Esophagus squamous epithelium (tissue), 5 donors: ENCODE measurements at places on chromosomes 11 and 22. TPM values are rescaled to one million over a fixed set of nuclear protein-coding genes. Genes with fewer than 3 reads are reported as not detected.
A peak's percentile ranks its signal among the peaks of the same experiment; 100 is the strongest.

DNA sequence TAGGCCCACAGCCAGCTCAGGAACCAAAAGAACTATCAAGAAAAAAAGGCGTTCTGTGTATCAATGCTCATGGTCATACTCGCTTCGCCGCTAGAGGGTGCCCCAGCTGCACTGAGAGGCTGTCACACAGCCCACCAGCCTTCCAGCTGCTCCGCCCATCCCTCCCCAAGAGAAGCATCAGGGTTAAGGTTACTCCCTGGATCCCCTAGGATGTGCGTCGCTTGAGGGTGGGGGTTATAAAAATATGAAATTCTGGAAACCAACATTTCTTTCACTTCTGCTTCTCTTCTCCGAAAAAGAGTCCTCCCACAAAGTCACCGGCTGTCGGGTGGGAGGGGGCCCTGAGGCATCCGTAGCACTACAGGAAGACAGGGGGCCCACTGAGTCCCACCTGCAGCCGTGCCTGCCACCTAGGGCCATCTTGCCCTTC, 1.7 kb downstream of the CBX6 start:
- DNase-seq, result no peak

DNA sequence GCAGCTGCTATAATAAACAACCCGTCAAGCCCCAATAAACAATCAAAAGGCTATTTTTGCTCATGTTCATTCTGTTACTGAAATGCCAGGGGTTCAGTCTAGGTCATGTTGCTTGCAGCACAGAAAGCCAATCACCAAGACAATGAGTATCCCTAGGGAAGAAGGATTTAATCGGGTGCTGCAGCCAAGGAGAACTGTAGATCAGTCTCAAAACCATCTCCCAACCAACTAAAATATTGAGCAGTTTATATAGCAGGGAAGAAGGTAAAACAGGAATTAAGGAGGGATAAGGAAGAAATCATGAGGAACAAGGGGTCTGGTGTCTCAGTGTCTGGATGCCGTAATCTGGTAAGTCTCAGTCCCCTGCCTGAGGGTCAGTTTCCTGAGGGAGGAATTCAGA, 169.5 kb downstream of the BLID start:
- DNase-seq, result no peak

- DNase-seq, result no peak
Observed at GRCh38 chr11:60910711-60911380, 3.1 kb upstream of the TMEM109 start.

DNA sequence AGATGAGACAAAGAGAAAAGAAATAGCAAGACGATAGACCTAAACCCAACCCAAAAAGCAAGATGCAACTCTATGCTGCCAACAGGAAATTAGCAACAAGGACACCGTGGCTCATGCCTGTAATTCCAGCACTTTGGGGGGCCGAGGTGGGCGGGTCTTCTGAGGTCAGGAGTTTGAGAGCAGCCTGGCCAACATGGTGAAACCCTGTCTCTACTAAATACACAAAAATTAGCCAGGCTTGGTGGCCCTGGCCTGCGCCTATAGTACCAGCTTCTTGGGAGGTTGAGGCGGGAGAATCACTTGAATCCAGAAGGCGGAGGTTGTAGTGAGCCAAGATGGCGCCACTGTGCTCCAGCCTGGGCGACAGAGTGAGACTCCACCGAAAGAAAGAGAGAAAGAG, 24.3 kb upstream of the IL10RA start:
- no peak for DNase-seq

NFRKB gene
- total RNA-seq, result 18.2 TPM

OR51B2 gene
- total RNA-seq, result not detected

DNA sequence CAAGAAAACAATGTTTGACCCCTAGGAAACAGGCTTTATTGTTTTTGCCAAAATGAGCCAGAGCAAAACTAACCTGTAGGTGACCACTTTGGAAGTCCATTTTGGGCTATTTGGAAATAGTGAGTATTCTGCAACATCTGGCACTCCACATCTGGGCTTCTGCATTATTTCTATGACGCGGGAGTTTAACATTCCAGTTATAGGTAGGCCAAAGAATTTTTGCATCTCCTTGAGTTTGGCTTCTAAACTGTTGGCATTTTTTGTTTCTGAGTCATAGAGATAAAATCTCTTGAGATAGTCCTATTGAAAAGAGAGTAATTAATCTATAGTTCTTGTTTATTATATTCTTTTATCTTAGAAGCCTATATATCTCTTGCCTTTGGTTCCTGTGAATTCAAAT, 2.9 kb downstream of the MMP7 start:
- DNase-seq, result no peak

DNA sequence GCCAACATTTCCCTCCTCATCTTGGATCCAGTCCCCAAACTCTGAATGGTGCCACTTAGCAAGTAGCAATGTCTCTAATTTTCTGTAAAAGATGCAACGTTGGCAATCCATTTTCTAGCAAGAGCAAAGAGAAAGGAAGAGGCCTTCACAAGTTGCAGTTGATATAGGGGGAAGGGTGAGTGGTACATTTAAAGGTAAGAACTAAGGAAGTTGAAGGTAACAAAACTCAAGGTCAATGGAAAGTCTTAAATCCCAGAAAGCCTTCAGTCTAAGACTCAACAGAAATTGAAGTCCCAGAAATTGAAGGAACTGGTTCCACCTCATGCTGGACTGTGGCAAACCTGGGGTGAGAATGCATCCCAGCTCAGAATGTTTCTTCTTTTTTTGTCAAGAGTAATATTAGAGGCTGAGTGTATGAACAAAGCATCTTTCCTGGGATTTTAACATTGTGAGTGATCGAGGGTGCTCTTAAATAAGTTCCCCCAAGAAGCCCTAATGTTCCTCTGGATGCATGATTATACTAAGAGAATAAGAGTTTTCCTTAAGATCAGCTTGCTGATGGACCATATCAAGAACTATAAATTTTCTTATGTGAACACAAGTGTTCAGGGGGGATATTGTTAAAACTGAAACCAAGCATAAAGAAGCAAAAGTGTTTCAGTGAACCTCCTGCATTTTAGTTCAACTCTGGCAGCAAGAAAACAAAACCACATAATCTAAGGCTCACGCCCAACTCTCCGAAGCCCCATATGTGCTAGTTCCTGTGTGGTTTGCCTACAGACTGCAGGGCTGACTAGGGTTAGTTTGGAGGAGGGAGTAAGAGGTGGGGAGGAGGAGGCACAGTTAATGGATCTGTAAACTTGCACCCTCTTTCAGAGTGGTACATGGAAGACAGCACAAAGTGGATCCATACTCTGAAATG, at the start of gene GRAP2:
Gene GRAP2 (plus strand): TSS at position 779 of the 922 bp plus-strand sequence. CDS start 46,023 bp downstream, outside the sequence.
- no peak for DNase-seq

HTR3B gene
- total RNA-seq, result 0.64 TPM

- no peak for DNase-seq
Observed at GRCh38 chr22:41308054-41308453, 6.7 kb downstream of the ZC3H7B start.

KCNJ4 gene
- total RNA-seq, result not detected

GRCh38 chr22:35546886-35547285, 6.3 kb downstream of the RASD2 start:
- DNase-seq, result no peak

DNA sequence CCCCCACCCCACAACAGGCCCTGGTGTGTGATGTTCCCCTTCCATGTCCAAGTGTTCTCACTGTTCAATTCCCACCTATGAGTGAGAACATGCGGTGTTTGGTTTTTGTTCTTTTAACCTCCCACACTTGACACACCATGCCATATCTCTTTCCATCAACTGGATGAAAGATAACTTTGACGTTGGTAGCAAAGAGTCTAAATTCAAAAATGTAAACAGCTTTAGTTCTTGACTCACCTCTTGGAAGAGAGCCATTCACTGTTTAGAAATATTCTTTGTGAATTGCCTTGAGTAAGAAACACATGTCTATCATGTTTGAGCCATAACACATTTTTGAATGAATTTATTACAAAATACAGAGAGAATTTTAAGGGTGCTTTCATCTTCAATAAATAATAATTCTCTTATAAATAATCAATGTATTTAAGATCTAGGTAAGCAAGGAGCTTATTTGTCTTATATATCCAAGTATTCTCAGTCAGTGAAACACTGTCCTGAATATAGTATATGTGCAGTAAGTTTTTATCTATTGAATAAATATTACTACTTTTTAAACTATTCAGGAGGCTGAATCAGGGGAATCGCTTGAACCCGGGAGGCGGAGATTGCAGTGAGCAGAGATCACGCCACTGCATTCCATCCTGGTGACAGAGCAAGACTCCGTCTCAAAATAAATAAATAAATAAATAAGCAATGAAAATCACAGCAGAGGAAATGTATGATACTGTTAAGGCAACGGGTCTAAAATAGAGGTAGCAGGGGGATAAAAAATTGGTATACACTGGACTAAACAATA, 6.7 kb downstream of the CARD18 start:
- no peak for DNase-seq

GRCh38 chr11:73760679-73761402, at the start of gene RAB6A:
Gene RAB6A (minus strand): TSS chr11:73761074. CDS start chr11:73760635, 439 bp downstream.
- peak; percentile 98 for DNase-seq

MS4A7 gene
- total RNA-seq, result 16.2 TPM

FGF4 gene
- total RNA-seq, result not detected

DEUP1 gene
- not detected for total RNA-seq

DNA sequence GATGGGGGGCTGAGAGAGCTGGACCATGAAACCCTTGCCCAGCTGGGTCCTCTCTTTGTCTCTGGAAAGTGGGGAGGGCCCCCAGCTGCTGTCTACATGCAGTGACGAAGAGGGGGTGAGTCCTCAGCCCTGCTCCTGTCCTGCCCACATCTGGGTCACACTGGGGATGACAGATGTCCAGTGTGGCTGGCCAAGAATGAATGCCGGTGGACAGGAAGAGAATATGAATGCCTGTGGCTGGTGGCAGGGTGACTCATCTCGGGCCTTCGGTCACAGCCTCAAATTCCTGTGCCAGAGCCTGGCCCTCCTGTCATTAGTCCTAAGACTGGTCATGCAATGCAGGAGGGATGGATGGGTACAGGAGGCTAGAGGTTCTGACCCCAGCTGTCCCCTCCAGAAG, 2.2 kb upstream of the PNPLA3 start:
- DNase-seq, result no peak

NRGN gene
- total RNA-seq, result 5.0 TPM

DNA sequence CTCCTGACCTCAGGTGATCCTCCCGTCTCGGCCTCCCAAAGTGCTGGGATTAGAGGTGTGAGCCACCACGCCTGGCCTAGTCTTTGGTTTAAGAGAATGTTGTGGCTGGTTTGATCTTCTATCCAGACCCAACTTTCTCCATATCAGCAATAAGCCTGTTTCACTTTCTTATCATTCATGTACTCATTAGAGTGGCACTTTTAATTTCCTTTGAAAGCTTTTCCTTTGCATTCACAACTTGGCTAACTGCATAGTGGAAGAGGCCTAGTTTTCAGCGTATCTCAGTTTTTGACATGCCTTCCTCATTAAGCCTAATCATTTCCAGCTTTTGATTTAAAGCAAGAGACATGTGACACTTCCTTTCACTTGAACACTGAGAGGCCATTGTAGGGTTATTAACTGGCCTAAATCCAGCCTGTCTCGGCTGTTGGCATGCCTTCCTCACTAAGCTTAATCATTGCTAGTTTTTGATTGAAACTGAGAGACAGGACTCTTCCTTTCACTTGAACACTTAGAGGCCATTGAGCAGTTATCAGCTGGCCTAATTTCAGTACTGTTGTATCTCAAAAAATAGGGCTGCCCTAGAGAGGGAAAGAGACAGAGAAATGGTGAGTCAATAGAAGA, 13.1 kb upstream of the RPL3 start:
- no peak for DNase-seq

DNA sequence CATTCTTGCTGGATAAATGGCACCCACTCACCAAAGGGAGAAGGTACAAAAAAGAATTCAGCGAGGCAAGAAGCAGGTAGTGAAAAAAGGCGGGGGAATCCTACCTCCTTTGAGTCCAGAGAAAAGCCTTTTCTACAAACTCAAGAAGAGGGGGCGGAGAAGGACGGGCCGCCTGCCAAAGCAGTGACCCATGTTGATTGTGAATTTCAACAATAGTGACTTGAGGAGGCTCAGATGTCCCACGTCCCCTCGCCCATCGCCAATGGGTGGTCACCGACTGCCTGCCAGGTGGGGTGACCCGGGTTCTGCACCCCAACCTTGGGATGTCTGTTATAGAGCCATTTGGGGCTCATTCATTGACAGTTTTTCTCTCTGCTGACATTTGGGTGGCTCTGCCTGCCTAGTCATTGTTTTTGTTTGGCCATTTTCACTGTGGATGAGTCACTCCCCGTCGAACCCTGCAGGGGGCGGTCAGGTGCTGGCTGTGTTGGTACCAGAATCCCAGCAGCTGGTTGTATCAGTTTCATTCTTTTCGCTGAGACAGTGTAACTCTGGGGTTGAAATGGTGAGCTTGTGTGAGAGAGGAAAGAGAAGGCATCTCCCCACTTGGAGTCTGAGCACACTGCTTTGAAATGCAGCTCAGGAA, 163.4 kb upstream of the NCAM1 start:
- no peak for DNase-seq

BRSK2 gene
- total RNA-seq, result not detected

GRCh38 chr11:41479179-41479578, 19.7 kb upstream of the LRRC4C start:
- DNase-seq, result no peak

DNA sequence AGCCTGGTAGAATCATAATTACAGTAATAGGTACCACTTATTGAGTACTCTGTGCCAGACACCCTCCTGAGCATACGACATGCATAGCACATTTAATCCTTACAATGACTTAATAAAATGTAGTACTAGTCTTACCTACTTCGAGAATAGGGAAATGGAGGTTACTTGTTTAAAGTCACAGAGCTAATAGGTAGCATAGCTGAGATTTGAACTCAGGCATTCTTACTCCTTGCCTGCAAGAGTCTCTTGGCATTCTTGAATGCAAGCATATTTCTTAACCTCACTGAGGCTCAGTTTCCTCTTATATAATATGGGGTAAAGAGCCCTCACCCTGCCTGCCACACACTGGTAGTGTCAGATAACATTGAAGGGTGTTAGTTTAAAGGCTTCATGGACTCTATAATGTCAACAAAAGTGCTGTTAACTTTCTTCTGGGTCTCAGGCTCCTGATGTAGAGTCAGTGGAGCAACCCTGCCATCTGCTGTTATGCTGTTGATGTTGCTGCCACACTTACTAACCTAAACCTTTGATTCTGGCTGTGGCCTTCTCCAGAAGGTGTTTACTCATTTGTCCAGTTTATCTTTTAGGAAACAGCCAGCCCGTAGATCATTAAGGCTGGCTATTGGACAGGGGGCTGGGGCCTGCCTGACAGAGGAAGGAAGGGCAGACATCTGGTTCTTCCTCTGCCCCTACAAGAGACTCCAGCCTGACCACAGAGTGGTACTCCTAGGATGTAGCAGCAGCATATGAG, 18.9 kb downstream of the LIMK2 start:
- DNase-seq, result no peak

TTC17 gene
- total RNA-seq, result 37.5 TPM

NAALADL1 gene
- total RNA-seq, result 5.2 TPM

OR2AG2 gene
- not detected for total RNA-seq

CALCA gene
- total RNA-seq, result not detected

DNA sequence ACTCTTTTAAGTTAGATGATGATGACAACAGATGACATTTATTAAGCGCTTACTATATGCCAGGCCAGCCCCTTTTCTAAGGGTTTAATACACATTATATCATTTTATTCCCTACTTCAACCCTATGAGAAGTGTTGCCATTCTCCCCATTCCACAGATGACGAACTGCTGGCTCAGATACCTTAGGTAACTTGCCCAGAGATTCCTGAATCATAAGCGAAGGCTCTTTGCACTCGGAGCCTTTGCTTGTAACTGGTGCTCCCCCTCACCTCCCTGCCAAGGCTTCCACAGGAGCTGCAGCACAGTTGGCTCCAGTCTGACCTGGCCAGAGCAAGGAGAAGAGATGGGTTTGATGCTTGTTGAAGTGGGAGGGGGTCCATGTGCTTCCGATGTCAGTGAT, 43.0 kb downstream of the DBX1 start:
- no peak for DNase-seq
